ENCODE measurements at places on chromosomes 4 and X.
A peak's percentile ranks its signal among the peaks of the same experiment; 100 is the strongest.

- no peak for DNase-seq
These were observed 688.6 kb downstream of the SH3BGRL start for GRCh38 chrX:81890521-81890920.

- DNase-seq = no peak
These were observed 174.0 kb upstream of the PRPS2 start for GRCh38 chrX:12617241-12617640.

- DNase-seq = no peak
These were observed 537.3 kb downstream of the STPG2 start for GRCh38 chr4:97605932-97606331.

GRCh38 chrX:127190381-127190780 lies 370.9 kb downstream of the PRR32 start:
- no peak for DNase-seq

DNA sequence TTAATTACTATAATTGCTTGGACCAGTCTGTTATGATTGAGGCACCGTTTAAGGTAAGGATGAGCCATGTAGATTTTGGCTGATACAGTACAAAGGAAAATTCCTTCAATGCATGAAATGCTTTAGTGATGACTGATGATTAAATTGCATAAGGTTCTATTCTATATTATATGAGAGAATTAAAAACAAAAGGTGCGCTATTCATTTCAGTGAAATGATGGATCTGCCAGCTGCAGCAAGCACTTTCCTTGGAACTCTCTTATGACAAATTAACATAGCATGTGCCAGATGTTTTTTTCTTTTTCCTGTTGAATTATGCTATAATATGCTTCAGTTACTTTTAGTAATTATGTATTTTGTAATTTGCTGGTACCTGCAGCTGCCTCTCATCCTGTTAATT lies 98.5 kb downstream of the JADE1 start:
- no peak for DNase-seq

GRCh38 chr4:81096566-81096965 lies 66.1 kb downstream of the BMP3 start:
- DNase-seq = peak; percentile 50

DNA sequence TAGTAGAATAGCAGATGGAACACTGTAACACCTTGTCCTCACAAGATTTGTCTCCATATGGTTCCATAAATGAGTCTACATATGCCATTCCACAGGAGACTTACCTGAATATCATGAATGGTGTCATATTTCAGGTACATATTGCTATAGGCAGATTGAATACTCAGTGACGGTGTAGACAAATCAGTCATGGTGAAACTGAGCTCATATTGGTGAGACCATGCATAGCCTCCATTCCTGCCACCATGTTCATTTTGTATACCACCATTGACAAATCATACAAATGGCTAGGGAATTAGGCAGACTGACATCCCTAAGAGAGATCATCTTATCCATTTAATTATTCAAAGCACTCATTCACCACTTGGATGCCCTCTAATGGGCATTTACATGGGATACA lies 38.0 kb upstream of the SPP1 start:
- DNase-seq = no peak

DNA sequence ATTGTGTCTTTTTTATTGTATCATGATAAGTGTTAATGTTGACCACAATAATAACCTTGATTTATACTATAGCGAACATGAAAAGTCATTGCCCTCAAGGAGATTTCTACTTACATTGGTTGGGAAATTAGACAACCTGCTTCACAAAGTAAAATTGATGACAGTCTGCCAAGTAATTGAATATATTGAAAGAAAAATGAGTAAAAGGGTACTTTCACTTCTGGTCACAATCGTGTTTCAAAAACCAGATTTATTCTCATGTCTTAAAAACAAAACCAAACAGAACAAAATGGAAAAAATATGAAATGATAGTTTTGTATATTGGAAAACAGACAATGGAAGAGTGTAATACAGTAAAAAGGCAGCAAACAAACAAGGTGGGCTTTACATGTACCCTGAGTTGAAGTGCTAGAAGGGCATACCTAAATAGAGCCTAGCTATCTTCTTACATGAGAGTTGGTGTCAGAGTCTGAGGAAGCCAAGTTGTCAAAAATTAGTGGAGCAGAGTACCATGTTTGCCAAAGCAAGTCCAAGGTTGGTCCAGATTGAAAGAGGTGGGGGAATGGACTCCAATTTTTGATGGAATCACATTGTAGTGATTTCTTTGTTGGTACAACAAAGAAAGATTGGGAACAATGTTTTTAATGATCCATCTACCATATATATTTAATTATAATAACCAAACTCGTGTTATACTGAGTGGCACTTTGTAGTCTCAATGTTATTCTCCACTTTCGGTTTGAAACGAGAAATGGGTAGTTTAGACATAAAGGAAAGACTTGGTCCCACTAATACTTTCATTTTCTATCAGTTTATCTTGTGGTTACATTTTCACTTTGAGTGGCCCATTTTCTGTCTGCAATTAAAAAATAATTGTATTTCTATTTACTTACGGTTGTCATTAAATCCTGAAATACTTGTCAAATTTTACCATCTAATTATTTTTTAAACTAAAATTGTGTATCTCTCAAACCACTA lies 775.6 kb downstream of the STIM2 start:
- DNase-seq = no peak

GRCh38 chrX:531611-531936 lies 99.0 kb upstream of the SHOX start:
- DNase-seq = no peak

GRCh38 chr4:118081434-118081833 lies 47.1 kb downstream of the NDST3 start:
- DNase-seq = no peak

- no peak for DNase-seq
These were observed 40.4 kb downstream of the MAP7D3 start for GRCh38 chrX:136210806-136211205.

DNA sequence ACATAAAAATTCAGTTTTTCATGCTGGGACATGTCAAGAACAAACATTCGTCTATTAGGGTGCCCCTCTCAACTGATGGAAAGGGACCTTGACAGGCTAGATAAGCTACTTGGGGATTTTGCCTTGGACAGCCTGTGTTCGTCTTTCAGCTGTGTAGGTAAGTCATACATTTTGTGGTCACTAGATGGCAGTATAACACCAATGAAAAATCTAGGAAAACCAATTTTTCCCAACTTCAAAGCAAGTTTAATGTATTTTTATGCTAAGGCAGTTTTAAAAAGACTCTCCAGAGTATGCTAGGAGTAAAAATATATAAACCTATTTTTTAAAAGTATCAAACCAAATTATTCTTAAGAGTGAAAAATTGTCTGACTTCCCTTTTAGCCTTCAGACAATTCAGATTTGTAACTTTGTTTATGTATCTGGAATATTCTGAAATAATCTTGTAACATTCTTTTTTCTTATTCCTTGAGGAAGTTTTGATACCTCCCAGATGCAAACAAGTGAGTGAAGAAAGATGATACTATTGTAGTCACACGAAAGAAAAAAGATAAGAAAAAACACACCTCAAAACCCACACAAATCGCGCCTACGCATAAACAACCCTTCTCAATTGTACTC lies 158.3 kb downstream of the CPE start:
- DNase-seq = peak; percentile 64

GRCh38 chr4:53656421-53656981 lies 65.2 kb upstream of the LNX1 start:
- peak; percentile 87 for DNase-seq

GRCh38 chrX:151695583-151696340 lies 504 bp downstream of the PRRG3 start:
- DNase-seq = no peak

GRCh38 chr4:109040441-109040840 lies 262.0 kb downstream of the COL25A1 start:
- peak; percentile 55 for DNase-seq

All from foreskin fibroblast (primary cell).